ENCODE measurements at places on chromosomes 5 and 9. TPM values are rescaled to one million over a fixed set of nuclear protein-coding genes. Genes with fewer than 3 reads are reported as not detected.

Gene CD74
- total RNA-seq = 341 TPM

Gene PCDHGA8
- total RNA-seq = 0.09 TPM

Gene FOXD4
- 0.17 TPM for total RNA-seq

Gene NINJ1
- total RNA-seq = 30.4 TPM

Gene TMEFF1
- 0.20 TPM for total RNA-seq

Gene PLAC8L1
- total RNA-seq = 1.0 TPM

Gene LHX3
- not detected for total RNA-seq

Gene GABRB2
- total RNA-seq = not detected

Gene SELENOP
- total RNA-seq = 1.1 TPM

Gene PCDHGA11
- 0.09 TPM for total RNA-seq

Gene C9orf153
- 0.34 TPM for total RNA-seq

- DNase-seq = no peak
- H3K4me1 ChIP-seq = no peaks in the 10 kb centered on the region
Measured at GRCh38 chr5:163221581-163221980, 215.8 kb upstream of the CCNG1 start.

GRCh38 chr9:126705767-126706697, 92.3 kb downstream of the LMX1B start:
- H3K4me1 ChIP-seq = peaks cover 11% of the 10 kb centered on the region
- peak; percentile 86 for DNase-seq
- H3K27me3 ChIP-seq = peaks cover 31% of the 10 kb centered on the region
- H3K27ac ChIP-seq = no peak overlapping the region
- H3K4me3 ChIP-seq = peak overlapping the region; percentile 53
- no peaks in the 10 kb centered on the region for H3K36me3 ChIP-seq

DNA sequence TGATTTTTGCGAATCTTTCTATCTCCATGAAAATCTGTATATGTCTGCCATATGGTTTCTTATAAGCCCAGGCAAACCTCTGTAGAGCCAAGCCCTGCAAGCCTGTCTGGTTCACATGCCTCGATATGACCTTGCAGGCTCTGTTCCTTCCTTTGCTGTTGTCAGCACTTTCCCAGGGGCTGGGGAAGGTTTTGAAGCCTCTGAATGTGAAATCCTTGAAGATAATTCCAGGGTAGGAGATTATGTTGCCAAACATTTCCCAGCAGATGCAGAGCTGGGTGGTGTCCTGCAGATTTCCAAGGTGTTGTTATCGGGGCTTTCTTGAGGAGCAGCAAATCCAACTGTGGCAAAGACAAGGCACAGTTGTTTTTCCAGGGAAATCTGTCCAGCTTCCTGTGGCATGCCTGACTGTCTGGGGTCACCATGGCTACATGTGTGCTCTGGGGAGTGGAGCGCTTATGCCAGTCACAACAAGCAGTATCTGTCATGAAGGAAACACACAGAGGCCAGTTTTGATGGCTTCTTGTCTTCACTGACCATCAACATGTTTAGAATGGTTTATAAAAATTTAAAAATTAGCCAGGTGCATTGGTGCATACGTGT, 60.7 kb upstream of the RPS23 start:
- peaks cover 4% of the 10 kb centered on the region for H3K27me3 ChIP-seq
- H3K27ac ChIP-seq = no peak overlapping the region
- H3K4me3 ChIP-seq = no peak overlapping the region
- H3K4me1 ChIP-seq = peaks cover 15% of the 10 kb centered on the region
- DNase-seq = no peak
- no peaks in the 10 kb centered on the region for H3K36me3 ChIP-seq

GRCh38 chr5:110342683-110343082, 383.8 kb downstream of the TMEM232 start:
- no peak overlapping the region for H3K4me3 ChIP-seq
- DNase-seq = no peak
- no peaks in the 10 kb centered on the region for H3K36me3 ChIP-seq

DNA sequence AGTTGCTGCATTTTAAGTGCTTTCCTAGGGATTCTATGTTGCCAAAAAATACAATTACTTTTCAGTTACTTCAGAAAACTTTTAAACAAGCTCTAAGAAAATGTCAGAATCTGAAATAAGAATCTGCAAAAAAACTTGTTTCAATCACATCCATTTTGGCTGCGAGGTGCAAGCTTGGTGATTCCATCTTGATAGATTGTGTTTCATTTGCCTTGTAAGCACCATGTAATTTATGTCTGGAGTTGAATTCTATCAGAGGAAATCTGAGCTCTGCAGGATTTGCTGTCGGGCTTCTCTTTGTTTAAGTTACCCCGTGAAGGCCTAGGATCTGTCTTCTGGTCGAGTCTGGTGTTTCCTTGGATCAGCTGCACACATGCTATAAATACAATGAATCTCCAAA, 40.4 kb upstream of the MAN2A1 start:
- no peaks in the 10 kb centered on the region for H3K36me3 ChIP-seq
- H3K27ac ChIP-seq = no peak overlapping the region
- H3K4me3 ChIP-seq = no peak overlapping the region
- H3K27me3 ChIP-seq = no peaks in the 10 kb centered on the region

DNA sequence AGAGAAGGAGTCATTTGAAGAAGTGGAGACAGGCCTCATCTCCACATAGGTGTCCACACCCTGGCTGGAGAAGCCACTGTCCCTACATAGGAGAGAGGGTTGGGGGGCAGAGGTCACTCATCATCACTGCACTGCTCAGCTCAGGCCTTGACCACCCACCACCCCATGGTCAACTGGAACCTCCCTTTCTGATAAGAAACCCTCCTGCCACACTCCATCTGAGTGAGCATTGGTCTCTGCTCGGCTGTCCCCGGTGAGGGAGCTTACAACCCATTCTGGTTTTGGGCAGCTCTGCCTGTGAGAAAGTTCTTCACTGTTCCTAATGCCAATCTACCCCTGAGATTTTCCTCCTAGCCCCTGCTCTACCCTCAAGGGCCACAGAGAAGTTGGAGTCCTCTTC, 28.8 kb downstream of the CSF1R start:
- no peak overlapping the region for H3K27ac ChIP-seq
- no peak for DNase-seq
- no peak overlapping the region for H3K4me3 ChIP-seq
- H3K27me3 ChIP-seq = no peaks in the 10 kb centered on the region
- H3K4me1 ChIP-seq = peaks cover 10% of the 10 kb centered on the region
- H3K36me3 ChIP-seq = peaks cover 1% of the 10 kb centered on the region

GRCh38 chr5:116575326-116576052, 866 bp upstream of the SEMA6A start:
- peak; percentile 40 for DNase-seq
- peaks cover 21% of the 10 kb centered on the region for H3K4me1 ChIP-seq
- H3K36me3 ChIP-seq = peaks cover 1% of the 10 kb centered on the region

DNA sequence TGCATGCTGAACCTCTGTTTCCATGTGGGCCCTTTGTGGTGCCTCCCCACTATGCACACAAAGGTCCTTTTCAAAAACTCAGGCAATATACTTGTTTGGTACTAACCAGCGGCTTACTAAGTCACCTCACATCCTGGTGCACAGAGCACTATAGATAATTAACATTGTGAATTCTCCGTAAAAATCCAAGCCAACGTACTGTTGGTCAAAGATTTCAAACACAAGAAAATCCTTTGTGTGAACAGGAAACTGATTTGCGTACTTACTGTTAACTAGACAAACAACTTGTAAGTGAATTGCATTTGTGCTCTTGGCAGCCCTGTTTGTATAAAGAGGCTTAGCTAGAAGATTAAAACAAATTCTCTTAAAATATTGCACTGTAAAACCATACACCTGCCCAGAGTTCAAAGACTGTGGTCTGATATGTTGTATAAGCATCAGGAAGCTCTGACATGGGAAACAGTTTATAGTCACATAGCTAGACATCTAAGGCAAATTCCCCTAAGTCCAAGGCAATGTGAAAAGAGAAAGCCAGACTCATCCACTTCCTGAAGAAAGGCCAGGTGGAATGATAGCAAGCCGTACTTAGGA, 125.0 kb upstream of the SLC12A2 start:
- H3K27ac ChIP-seq = no peak overlapping the region
- no peaks in the 10 kb centered on the region for H3K27me3 ChIP-seq
- H3K36me3 ChIP-seq = peaks cover 2% of the 10 kb centered on the region
- H3K4me1 ChIP-seq = peaks cover 5% of the 10 kb centered on the region
- H3K4me3 ChIP-seq = no peak overlapping the region

GRCh38 chr5:97019435-97020117, 83.7 kb downstream of the LNPEP start:
- peaks cover 26% of the 10 kb centered on the region for H3K4me1 ChIP-seq
- H3K27ac ChIP-seq = no peak overlapping the region
- no peak overlapping the region for H3K4me3 ChIP-seq
- H3K36me3 ChIP-seq = peaks cover 59% of the 10 kb centered on the region
- H3K27me3 ChIP-seq = no peaks in the 10 kb centered on the region

- no peak for DNase-seq
- no peak overlapping the region for H3K4me3 ChIP-seq
- no peaks in the 10 kb centered on the region for H3K4me1 ChIP-seq
- no peak overlapping the region for H3K27ac ChIP-seq
Measured at GRCh38 chr5:74040811-74041491, 415.0 kb downstream of the ARHGEF28 start.

GRCh38 chr9:74554751-74555419, 57.8 kb downstream of the RORB start:
- no peak overlapping the region for H3K4me3 ChIP-seq
- H3K27ac ChIP-seq = no peak overlapping the region
- DNase-seq = no peak
- no peaks in the 10 kb centered on the region for H3K4me1 ChIP-seq
- H3K27me3 ChIP-seq = no peaks in the 10 kb centered on the region

GRCh38 chr9:116817762-116818161, 130.7 kb downstream of the TRIM32 start:
- no peak overlapping the region for H3K4me3 ChIP-seq
- no peaks in the 10 kb centered on the region for H3K36me3 ChIP-seq
- DNase-seq = no peak
- no peaks in the 10 kb centered on the region for H3K4me1 ChIP-seq

All from activated naive CD8-positive, alpha-beta T cell treated with anti-CD3 and anti-CD28 coated beads, Interleukin-2, amount 10 ng/mL, durations not matched to agents 7 days and 5 days (primary cell).